Cortex of kidney (tissue), 1 donor: ENCODE measurements at places on chromosomes 12 and 14.

DNA sequence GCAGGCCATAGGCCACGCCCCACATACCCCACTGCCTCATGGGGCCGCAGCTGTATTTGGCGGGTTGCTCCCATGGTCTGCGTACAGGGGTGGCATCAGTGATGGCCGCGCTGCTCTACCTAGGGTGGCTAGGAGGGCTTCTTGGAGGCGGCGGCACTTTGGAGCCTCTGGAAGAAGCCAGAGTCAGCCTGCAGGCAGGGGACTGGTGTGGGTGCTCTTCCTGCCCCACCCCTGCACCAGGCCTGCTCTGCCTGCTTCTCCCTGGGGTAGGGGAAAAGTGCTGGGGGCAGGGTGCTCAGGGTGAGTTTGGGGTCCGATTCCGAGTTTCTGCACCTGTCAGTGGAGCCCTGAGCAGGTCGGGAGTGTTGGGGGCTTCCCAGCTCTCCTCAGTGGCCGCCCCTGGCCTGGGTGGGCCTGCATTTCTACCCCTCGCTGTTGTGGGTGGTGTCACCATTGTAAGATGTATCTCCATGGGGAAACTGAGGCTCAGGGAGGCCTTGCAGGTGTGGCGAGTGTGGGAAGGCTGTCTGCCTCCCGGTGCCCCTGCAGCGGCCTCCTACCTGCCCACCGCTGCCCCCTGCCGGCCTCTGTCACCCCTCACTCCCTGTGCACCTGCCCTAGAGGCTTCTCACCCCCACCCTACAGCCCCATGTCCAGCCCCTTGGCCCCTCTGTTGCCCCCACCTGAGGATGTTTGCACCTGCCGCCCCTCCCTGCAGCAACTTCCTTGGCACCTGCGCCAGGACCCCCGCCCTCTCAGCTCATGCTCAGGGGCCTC lies 5.5 kb downstream of the CEP170B start:
- DNase-seq: no peak

DNA sequence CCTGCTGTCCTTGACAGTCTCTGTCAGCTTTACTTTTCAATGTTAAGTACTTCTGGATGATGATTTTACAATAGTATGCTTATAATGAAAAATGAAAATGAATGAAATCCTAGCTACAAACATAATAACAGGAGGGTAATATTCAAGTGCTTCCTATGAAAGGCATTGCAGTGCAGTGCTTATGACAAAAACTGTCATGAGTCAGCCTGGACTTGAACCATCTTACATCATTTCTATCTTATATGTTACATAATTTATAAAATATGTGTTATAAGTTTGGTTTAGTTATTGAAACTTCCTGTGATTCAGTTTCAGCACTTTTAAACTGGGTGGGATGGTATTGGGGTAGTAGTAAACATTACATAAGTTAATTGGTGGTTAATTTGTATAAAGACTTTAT lies 451.7 kb downstream of the TMEM117 start:
- DNase-seq: no peak

GRCh38 chr12:107478881-107479280 lies 206.7 kb upstream of the PWP1 start:
- DNase-seq: no peak

- DNase-seq: no peak
Measured at GRCh38 chr12:87756721-87757120, 272.5 kb downstream of the C12orf50 start.

- DNase-seq: no peak
Measured at GRCh38 chr12:14868916-14869506, 16.6 kb downstream of the MGP start.

GRCh38 chr14:73220634-73221033 lies 16.7 kb upstream of the PAPLN start:
- DNase-seq: no peak

DNA sequence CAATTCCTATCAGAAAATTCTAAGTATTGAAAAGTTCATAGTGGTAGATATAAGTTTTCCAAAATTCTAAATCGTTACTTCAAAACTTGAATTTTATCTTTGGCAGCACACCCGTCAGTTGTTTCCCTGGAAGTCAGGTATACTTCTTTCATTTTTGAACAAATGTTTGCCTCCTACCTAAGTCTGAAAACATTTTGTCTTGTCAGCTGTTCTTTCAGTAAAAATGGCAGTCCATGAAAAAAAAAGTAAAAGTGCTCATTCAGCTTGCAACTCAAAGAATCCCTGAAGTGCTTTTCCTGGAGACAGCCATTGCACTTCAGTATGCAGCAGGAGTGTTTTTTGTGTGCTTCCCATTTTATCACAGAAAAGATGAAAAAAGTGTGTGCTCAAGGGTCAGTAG lies 130.1 kb upstream of the NEDD1 start:
- no peak for DNase-seq

- no peak for DNase-seq
Measured at GRCh38 chr14:29166507-29166906, 399.9 kb downstream of the FOXG1 start.

DNA sequence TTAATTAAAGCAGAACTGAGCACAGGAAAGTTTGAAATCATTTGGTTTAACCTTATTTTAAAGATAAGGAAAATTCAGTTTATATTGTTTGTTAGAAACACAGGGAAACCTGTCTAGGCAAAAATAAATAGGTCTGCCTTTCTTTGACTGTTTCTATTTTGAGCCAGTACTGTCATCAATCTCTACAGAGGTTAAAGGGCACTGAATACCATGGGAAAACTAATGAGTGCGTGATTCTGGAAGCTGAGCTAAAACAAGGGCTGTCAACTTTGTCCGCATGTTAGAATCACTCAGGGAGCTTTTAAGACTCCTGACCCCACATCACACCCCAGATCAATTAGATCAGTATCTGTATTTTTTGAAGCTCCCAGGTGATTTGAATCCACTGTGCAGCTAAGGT lies 38.8 kb downstream of the NOPCHAP1 start:
- DNase-seq: no peak

DNA sequence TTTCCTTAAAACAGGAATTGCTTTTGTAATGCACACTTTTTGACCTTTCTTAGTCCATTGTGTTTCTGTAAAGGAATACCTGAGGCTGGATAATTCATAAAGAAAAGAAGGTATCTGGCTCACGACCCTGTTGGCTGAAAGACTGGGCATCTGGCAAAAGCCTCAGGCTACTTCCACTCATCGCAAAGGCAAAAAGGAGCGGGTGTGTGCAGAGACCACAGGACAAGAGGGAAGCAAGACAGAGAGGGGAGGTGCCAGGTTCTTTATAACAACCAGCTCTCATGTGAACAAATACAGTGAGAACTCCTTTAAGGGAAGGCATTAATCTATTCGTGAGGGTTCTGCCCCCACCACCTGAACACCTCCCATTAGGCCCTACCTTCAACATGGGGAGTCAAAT lies 182.1 kb downstream of the C12orf50 start:
- no peak for DNase-seq

- no peak for DNase-seq
Measured at GRCh38 chr12:97940629-97941028, 478.0 kb downstream of the RMST start.

DNA sequence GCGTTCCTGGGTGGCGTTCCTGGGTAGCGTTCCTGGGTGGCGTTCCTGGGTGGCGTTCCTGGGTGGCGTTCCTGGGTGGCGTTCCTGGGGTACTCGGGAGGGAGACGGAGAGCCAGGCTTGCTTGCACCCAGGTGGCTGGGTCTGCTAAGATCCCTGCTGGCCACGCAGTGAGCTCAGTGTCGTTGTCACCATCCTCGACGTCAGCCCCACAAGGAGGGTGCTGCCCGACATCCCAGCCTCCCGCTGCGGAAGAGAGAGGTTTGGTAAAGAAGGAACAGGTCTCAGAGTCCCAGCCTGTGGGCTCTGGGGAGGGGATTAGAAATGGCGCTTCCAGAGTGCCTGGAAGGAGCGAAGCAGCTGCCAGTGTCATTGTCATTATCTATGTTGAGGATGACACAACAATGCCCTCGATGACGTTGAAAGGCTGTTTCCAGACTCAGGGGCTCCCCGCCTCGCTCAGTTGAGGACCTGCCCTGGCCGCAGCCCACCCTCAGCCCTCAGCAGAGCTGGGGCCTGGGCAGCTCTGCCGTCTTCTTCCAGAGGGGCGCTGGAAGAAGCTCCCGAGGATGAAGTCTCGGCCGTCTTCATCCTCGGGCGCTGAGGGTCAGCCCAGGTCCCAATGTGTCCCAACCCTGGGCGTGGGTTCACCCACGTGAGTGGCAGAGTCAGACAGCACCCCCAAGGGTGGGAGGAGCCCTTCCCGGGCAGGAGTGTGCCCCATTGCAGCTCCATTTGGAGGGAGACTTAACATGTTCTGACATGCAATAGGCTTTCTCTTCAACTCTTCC lies 328.8 kb downstream of the ADGRD1 start:
- no peak for DNase-seq

DNA sequence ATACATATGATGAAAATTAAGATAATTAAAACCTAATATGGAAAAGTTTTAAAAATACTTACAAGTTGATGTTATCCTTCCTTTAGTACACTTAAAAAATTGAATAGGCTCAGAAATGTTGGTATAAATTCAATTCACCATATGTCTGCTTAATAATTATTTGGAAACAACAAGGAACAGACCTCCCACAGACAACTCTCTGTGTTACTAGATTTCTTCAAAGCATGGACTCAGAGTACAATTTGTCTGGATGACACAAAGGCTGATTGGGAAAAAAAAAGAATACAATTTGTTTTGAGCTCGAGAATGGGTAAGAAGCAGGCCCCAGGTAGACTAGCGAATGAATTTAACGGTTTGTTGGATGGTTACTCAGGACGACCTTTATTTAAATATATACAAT lies 48.9 kb upstream of the BTG1 start:
- DNase-seq: no peak

DNA sequence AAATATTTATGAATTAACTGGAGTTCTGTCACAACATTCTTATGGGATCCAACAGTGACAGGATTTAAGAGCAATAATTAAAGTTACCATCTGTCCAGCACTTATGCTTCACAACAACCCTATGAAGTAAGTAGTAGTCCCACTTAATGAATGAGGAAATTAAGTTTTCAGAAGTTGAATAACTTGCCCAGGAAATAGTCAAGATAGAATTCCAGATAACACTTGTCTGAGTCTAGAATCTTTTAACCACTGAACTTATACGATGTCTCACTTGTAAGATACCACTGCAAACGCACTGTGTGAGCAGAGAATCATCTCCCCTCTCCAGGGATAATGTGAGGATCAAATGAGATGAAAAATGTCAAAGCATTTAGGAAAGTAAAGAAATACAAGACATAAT lies 3.3 kb upstream of the TTC9 start:
- no peak for DNase-seq

DNA sequence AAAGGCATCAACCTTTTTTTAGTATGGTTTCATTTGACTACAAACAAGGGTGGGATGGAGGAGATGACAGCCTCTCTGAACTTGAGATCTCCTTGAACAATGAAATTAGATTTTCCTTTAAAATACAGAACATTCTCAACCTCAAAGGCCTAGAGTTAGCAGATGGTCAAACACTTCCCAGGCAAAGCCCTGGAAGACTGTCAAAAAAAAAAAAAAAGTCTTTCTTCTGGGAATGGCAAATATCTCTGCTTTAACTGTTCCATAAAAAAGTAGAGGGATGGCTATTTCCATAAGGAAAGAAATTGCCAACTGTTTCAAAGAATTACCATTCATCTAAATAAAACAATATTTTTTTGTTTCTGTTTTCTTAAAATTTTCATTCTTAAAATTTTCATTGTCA lies 870.8 kb downstream of the GALC start:
- no peak for DNase-seq

GRCh38 chr12:24705216-24705615 lies 243.7 kb downstream of the BCAT1 start:
- no peak for DNase-seq

DNA sequence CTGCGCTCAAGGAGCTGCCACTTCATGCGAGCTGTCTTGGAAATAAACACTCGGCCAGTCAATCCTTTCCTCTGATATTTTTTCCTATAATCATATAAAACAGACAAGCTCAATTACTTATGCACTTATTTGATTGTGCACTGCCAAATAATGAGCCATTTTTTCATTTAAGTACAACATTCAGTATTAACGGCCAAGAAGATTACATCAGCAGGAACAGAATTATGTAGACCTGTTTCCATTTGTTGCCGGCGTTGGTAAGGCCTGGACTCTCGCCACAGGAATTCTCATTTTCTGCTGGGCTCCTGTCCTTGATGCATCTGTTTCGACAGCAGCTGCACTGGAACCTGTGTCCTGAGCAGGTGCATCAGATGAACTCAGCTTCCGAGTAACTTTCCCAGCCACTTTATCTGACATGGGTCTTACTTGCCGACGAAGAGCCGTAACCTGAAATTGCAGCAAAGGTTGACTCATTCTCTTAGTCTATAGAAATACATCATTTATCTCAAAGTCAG lies 110.2 kb downstream of the KIF21A start:
- no peak for DNase-seq
